Astrocyte (in vitro differentiated cells and primary cell): ENCODE measurements at places on chromosomes 5 and 9. TPM values are rescaled to one million over a fixed set of nuclear protein-coding genes. Genes with fewer than 3 reads are reported as not detected.

DNA sequence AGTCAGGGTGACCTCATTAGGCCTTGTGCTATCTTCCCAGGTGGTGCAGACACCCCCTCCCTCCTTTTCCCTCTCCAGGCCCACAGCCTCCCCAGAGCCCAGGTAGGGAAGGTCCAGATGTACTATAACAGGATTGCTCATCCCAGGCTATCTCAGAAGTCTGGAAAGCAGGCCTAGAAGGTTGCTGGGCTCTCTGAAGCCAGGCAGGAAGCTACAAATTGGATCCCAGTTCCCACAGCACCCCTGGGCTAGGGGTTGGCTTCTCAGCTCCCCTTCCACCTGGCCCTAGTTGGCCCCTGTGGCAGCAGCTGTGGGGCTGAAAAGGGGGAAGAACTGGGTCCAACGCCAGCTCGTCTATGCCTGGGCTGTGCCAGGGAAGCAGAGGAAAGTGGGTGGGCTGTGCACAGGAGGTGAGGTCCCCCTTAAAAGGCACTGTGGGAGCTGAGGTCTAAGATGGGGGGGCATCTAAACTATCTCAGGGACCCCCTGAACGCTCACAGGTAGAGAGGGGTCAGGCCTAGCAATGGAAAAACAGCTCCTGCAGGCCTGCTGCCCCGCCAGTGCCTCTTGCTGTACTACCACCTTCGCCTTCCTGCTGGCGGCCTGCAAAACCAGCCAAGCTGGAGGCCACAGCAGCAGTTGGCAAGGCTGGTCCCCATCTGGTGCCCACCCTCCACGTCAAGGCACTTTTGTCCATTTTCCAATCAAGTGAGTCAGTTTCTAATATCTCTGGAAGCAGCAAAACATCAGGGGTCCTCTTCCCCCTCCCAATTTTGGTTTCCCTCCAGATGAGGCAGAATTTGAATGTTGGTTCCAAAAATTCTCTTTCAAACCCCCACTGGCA lies 13.3 kb upstream of the PSMD5 start:
- H3K4me1 ChIP-seq = peaks cover 7% of the 10 kb centered on the region
- no peak for DNase-seq
- H3K27me3 ChIP-seq = no peaks in the 10 kb centered on the region
- H3K4me3 ChIP-seq = no peak overlapping the region
- peaks cover 16% of the 10 kb centered on the region for H3K36me3 ChIP-seq

- H3K27ac ChIP-seq = no peak overlapping the region
- H3K4me1 ChIP-seq = no peaks in the 10 kb centered on the region
- H3K36me3 ChIP-seq = no peaks in the 10 kb centered on the region
- no peaks in the 10 kb centered on the region for H3K27me3 ChIP-seq
- H3K4me3 ChIP-seq = no peak overlapping the region
Observed at GRCh38 chr5:129554134-129554904, 94.2 kb downstream of the ADAMTS19 start.

- H3K27ac ChIP-seq = no peak overlapping the region
- no peak for DNase-seq
- H3K36me3 ChIP-seq = no peaks in the 10 kb centered on the region
- no peaks in the 10 kb centered on the region for H3K27me3 ChIP-seq
- H3K4me3 ChIP-seq = no peak overlapping the region
- peaks cover 22% of the 10 kb centered on the region for H3K4me1 ChIP-seq
Observed at GRCh38 chr5:72949481-72949880, 6.4 kb upstream of the FCHO2 start.

Gene PCDHGA5
- total RNA-seq = 0.29 and 0.30 TPM in 2 replicates

Gene ALDOB
- not detected in 2 replicates for total RNA-seq

Gene SIT1
- not detected in 2 replicates for total RNA-seq

Gene ADAMTS2
- 18.8 and 26.6 TPM in 2 replicates for total RNA-seq

DNA sequence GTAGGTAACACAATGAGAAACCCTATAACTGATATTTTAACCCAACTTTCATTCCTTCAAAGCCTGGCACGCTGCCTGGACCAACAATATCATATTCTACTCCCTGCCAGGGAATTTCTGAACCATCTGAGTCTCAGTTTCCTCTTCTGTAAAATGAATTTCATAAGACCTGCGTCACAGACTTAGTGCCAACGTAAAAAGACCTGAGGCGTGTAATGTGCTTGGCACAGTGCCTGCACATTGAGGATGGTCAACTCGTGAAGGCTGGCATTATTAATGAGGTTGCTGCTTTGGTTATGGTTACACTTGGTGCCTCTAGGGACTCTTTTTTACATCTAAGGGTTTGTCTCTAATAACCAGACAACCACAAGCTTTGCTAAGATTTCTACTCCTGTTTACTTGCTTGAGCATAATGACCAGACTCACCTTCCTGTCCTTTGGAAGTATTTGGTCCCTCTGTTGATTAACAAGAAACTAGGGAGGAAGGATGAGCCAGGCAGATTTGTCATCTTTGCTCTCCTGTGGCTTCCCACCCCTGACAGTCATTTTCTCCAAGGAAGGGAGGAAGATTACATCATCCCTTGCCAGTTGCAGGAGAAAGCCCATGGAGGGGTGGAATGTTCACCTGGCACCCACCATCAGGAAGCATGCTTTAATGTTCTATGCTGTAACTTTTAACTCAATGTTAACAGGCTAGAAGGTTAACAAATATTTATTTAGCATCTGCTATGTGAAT lies 79.0 kb downstream of the PAPPA start:
- peak; percentile 25 for DNase-seq
- H3K36me3 ChIP-seq = peaks cover 5% of the 10 kb centered on the region
- H3K4me1 ChIP-seq = peaks cover 29% of the 10 kb centered on the region
- H3K27me3 ChIP-seq = no peaks in the 10 kb centered on the region
- H3K27ac ChIP-seq = peak overlapping the region; percentile 87

Gene C9
- 0.07 TPM in 1 of 2 replicates, not detected in the other for total RNA-seq

Gene LCN1
- not detected in 2 replicates for total RNA-seq
